CD8-positive, alpha-beta memory T cell (primary cell): ENCODE measurements at places on chromosomes 12 and 14. TPM values are rescaled to one million over a fixed set of nuclear protein-coding genes. Genes with fewer than 3 reads are reported as not detected.
A peak's percentile ranks its signal among the peaks of the same experiment; 100 is the strongest.

GRCh38 chr12:89882050-89882449 is 173.4 kb upstream of the ATP2B1 start:
- DNase-seq: peak; percentile 14
- H3K27me3 ChIP-seq: no peaks in the 10 kb centered on the region
- peaks cover 42% of the 10 kb centered on the region for H3K4me1 ChIP-seq

DNA sequence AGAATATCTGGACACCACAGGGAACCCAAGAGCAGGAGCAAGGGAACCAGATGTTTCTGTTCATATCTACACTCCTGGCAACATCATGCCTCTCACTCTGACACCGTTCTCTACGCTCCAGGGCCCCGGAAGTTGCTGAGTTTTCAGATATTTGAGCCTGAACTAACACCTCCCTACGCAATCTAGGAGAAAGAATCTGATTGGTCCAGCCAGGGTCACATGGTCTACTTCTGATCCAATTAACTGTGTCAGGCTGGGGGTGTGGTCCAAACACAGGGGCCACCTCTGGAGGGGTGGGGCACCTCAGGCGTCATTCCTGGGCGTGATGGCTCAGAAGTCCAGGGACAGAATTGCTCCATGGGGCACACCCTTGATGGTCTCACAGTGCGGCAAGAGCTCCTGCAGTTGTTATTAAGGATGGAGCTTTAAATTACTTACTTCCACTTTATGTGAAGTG is 165.5 kb downstream of the PTPN11 start:
- H3K36me3 ChIP-seq: no peaks in the 10 kb centered on the region
- H3K4me3 ChIP-seq: no peak overlapping the region
- H3K27me3 ChIP-seq: peaks cover 6% of the 10 kb centered on the region

- no peaks in the 10 kb centered on the region for H3K27me3 ChIP-seq
- no peak overlapping the region for H3K4me3 ChIP-seq
- no peaks in the 10 kb centered on the region for H3K36me3 ChIP-seq
- no peaks in the 10 kb centered on the region for H3K4me1 ChIP-seq
- no peak overlapping the region for H3K27ac ChIP-seq
Observed at GRCh38 chr14:92308716-92309115, 14.2 kb upstream of the SLC24A4 start.

DNA sequence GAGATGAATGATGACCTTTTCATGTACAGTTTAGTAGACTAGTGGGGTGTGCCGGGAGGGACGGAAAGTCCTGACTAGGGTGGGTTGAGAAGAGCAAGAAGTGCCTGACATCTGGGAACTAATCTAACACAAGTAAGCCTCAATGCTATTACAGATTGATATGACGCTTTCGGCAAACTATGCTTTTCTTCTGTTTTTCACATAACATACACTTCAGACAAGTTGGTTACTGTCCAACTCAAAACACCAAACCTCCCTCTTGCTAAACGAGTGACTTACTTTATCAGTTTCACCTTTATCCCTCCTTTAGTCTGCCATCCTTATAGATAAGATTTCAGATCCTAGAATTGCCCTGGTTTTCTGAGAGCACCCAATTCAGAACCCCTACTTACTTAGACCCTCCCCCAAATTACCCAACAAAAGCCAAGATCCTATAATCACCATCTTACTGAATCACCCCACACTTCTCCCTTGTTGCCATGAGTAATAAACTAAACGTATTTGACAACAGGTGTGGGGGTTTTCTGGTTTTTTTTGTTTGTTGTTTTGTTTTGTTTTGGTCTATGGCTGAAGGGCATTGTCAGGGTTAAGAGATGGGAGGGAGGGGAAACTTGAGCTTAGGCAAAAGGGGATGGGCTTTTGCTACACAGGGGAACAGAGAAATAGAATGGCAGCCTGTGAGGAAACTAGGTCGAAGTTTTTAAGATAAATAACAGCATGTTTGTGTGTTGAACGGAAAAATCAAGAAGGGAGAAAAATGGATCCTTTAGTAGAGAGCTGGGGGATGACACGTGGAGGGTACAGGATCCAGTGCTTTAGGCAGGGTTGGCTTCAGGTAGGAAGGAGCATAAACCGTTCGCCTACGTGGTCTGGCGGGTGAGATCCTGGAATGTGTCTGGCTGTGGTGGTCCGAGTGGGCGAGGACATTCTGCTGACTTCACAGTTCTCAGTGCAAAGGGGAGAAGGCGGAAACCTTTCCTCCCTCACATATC is 6.1 kb upstream of the PSMA3 start:
- no peaks in the 10 kb centered on the region for H3K27me3 ChIP-seq
- H3K4me1 ChIP-seq: peaks cover 4% of the 10 kb centered on the region
- H3K27ac ChIP-seq: peak overlapping the region; percentile 78
- DNase-seq: no peak
- no peaks in the 10 kb centered on the region for H3K36me3 ChIP-seq
- peak overlapping the region; percentile 94 for H3K4me3 ChIP-seq

The MANSC1 gene
- 0.42 TPM for total RNA-seq

DNA sequence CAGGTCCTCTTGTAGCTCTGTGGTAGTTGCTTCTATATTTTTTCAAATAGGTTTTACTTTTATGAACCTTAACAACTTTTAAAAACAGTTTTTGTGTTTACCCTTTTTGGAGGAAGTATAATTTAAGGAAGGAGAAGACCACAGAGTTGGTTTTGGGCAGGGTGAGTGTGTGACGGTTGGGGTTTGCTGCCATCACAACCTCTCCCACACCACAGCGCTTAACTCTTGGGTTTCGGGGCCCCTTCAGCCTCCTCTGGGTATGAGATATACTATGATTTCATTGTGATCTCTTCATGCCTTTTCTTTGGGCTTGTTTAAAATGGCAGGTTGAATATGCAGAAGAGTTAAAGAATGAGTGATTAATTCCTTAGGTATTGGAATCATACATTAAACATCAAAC is 228.7 kb upstream of the CRY1 start:
- no peak overlapping the region for H3K27ac ChIP-seq
- H3K36me3 ChIP-seq: no peaks in the 10 kb centered on the region
- H3K4me3 ChIP-seq: peak overlapping the region; percentile 93
- H3K4me1 ChIP-seq: peaks cover 26% of the 10 kb centered on the region
- peak; percentile 52 for DNase-seq
- H3K27me3 ChIP-seq: no peaks in the 10 kb centered on the region

The LRRK2 gene
- total RNA-seq: 0.31 TPM
